Kasumi-1 (cell line): ENCODE measurements at places on chromosomes 13 and 19.

DNA sequence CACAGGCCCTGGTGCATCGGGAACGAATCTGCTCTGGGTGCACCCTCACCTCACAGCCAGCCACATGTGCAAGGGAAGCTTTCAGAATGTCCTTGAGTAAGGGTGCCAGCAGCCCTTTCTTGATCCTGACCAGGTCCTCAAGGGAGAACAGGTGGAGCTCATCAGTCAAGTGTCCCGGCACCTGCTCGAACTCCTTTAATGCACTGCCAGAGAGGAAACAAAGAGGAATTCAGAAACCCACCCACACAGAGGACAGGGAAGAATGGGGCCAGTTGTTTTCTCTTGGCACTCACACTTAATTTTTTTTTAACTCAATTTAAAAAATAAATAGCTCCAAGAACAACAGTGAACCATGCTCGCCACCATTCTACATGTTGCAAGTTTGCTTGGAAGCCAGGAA is 41.7 kb downstream of the RUBCNL start:
- no peak for DNase-seq

DNA sequence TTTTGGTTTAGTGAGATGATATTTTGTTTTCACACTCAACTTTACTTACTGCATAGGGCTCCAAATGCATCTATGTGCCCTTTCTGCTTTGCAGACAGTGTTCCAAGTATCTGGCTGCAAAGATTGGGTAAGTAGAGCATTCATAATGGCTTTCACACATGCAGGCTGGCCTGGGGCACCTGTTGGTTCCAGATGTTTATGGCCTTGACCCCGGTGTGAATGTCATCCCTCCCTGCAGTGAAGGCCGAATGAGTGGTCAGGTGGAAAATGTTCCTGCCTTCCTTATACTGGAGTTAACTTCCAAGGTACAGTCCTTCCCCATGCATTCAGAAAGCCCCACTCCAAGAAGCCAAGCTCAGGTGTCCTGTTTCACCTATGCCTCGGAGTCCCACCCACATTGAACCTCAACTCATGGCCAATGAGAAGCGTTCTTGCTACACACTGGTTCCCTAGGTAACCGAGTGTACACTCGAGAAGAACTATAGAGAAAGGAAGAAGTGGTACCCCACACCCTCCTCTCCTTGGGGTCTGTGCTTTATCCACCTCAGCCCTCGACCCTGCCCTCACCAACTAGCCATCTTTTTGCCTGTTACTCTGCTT is 23.0 kb upstream of the ZNF536 start:
- no peak for DNase-seq

- DNase-seq = no peak
Measured at GRCh38 chr19:35011737-35012682, 11.9 kb downstream of the GRAMD1A start.

GRCh38 chr19:6660930-6661329 is 9.0 kb downstream of the TNFSF14 start:
- no peak for DNase-seq

- no peak for DNase-seq
Measured at GRCh38 chr19:13610039-13610691, 103.9 kb upstream of the CACNA1A start.

- no peak for DNase-seq
Measured at GRCh38 chr13:110496281-110496680, 65.2 kb downstream of the RAB20 start.

DNA sequence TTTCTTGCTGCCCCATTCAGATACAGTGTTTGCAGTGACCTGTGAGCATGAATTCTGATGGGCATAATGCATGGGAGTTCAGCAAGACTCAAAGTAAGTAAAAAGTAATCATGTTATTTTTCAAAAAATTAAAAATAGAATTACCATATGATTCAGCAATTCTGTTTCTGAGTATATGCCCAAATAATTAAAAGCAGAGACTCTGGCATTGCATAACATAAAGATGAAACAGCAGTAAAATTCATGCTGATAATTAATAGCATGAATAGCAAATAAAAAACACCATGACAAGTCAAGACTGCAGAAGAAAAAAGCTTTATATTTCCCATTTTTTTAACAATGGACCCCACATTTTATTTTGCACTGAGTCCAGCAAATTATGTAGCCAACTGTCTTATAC is 21.3 kb downstream of the RNF6 start:
- no peak for DNase-seq

DNA sequence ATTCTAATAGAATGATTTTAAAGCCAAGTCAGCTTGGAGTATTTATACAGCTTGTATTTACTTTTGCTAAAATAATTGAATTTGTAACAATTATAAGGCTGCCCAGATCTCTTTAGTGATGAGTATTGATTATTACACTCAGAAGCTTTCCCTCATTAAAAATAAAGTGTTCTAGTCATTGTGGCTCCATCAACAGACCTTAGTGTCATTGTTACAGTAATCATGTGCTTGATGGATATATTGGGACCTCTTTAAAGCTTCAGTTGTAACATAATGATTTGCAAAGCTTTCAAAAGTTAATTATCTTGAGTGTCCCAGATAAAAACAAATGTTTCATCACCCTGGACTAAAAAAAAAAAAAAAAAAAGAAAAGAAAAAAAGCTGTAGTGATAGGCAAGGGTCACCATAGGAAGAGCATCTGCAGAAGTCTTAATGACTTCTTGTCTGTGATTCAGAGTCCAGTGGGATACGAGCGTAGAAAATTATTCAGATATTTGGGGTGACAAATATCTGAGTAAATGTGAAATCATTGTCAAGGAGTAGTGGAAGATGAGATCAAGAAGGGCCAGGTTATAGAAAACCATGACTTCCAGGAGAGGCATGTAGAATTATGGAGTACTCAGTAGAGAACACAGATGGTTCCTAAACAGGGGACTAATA is 369.6 kb downstream of the DCT start:
- DNase-seq = no peak

DNA sequence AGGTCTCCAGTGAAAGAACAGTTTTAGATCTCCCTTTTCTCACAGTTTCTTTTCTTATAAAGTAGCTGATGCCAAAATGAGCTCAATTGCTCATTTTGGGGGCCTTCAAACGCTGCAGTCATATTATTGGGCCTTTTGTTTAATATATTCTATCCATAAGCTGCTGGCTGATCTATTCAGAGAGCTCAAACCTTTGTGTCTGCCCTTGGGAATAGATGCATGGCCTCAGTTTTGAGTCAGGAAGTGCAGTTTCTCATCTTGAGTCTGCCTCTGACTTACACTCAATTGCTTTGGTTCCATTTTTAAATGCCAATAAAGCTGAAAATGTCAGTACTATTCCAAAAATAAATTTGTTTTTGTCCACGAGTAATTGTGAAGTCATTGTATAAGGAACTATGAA is 468.9 kb downstream of the KLF12 start:
- DNase-seq = no peak

- DNase-seq = no peak
Measured at GRCh38 chr13:77476456-77476855, 59.0 kb upstream of the SCEL start.

GRCh38 chr13:107450931-107451330 is 764.4 kb downstream of the LIG4 start:
- peak; percentile 93 for DNase-seq

DNA sequence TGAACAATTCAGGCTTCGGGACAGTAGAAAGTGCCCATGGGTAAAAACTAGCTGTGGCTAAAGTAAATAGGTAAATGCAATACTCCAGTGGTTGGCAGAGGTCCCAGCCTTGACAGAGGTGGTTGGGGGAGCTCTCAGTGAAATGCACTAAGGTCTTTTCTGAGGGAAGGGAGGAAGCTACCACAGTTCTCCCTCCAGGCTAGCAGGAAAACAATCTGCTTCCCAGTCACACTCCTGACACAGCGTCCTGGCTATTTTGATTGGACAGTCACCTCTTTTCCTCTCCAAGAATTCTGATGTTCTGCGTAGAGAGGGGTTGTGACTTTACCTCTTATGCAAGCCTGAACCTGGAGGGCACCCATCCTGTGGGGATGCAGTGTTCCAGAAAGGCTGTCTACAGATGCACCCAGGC is 128.7 kb downstream of the CYSLTR2 start:
- DNase-seq = no peak

DNA sequence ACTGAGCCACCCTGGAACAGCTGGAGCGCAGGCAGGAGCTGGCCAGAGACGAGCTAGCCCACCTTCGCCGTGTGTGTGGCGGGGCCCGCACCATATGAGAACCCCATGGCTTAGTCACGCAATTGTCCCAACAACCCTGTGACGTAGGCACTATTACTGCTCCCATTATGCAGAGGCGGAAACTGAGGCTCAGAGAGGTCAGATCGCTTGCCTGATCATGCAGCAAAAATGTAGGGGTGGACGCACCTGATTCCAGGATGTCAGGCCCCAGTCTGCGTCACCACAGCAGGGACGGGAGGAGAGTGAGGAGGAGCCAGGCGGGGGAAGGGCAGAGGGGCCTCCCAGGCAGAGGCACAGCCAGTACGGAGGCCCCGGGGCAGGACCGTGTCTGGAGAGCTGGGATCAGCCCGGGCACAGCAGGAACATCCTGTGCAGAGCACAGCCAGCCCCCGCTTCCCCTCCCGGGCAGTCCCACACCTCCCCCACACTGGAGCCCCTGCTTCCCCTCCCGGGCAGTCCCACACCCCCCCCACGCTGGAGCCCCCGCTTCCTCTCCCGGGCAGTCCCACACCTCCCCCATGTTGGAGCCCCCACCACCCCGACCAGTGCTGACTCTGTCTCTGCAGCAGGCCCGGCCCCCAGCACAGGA is 16.7 kb downstream of the PIP5K1C start:
- peak; percentile 99 for DNase-seq

DNA sequence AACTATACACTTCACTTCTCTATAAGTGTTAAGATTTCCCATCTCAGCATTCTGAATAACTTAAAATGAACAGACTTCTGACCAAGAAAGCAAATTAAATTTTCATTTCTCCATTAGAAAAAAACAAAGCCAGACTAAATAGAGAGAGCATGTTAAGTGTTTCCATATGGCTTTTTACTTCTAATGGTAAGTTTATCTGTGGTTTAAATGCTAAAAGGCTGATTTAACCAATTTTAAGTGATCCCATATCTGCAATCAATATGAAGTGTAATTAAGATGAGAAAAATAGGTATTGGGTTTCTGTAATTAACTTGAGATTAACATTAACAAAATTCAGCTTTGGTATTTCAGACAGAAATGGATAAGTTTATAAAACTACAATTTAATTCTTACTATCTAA is 107.8 kb downstream of the ELF1 start:
- no peak for DNase-seq

GRCh38 chr19:46133101-46133627 is 8.7 kb upstream of the IGFL3 start:
- no peak for DNase-seq

GRCh38 chr13:74755065-74755464 is 620.9 kb upstream of the KLF12 start:
- no peak for DNase-seq

DNA sequence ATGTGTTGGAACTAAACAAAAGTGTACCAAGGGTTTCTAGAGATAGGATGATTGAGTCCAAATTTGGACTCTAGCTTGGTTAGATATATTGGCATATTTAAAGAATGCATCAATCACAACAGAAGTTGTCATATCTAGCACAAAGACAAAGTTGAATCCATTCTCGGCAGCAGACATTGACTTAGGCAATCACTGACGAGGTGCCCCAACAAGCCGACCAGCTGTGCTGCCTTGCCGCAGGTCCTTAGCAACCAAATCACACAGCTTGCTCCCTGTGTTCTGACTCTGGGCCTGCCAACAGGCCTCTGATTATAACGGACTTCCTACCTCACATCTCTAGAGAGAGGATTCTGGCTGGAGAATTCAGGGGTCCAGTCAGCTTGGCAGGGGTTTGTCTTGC is 208.7 kb downstream of the MTUS2 start:
- no peak for DNase-seq

DNA sequence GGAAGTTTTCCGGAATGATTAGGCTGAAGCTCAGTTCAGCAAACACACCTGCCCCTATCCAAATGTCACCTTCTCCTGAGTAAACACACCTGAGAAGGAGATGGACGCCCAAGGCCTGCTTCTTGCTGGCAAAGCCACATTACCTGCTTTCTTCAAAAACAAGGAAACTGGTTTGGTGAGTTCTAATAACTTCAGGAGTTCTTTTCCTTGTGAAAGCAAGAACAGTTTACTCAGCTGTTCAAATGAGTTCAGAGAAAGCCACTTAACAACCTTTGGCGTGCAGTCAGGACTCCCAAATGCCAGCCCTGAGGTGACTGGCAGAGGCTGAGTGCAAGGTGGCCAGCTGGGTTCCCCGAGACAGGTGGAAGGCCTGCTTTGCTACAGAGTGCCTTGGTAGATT is 160.5 kb downstream of the STK24 start:
- DNase-seq = no peak

DNA sequence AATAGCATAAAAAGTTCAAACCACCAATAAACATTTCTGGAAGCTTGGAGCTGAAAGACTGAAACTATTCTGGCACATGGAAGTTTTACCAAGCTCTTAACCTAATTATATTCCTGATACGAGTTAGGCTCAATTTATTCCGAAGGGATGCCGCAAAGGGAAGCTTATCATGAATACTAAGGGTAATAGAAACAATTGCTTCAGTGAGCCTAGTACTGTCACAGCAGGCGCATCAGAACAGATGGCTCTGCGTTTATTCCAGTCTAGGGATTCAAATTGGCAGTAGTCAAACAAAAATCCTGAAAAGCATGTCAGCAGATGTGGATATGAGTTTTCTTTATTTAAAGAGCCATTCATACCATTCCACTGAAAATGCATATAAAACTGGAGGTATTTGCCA is 779.5 kb downstream of the GPC5 start:
- no peak for DNase-seq

DNA sequence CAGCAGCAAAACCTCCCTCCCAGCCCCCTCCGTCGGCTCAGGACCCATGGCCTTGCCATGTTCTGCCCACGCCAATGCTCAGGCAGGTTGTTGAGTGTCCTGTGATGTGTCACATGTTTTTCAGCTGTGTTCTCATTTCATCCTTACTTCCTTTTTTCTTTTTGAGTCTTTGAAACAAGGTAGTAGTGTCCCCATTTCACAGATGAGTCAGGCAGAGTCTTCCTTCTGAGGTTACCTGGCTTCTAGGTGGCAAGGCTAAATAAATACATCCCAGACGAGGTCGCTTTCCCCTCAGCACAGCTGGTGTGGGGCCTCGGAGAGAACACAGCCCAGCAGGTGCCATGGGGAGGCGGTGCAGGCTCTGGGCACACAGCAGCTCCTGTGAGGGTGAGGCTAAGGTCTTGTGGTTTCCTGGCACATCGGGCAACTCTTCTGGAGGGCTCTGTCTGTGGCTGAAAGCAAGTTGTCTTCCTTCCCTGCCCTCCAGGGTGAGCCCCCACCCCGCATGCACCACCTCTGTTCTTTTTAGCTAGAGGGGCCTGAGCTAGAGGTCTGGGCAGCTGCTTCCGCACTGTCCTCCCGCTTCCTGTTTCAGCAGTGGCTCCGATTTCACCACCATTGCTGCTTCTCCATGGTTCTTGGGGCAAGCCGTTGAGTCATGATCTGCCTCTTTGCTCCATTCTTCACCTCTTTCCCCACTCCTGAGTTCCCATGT is 15.1 kb downstream of the PRAM1 start:
- peak; percentile 99 for DNase-seq
